Left lung (tissue), 14 donors: ENCODE measurements at places on chromosomes 5 and 9. TPM values are rescaled to one million over a fixed set of nuclear protein-coding genes. Genes with fewer than 3 reads are reported as not detected.

DNA sequence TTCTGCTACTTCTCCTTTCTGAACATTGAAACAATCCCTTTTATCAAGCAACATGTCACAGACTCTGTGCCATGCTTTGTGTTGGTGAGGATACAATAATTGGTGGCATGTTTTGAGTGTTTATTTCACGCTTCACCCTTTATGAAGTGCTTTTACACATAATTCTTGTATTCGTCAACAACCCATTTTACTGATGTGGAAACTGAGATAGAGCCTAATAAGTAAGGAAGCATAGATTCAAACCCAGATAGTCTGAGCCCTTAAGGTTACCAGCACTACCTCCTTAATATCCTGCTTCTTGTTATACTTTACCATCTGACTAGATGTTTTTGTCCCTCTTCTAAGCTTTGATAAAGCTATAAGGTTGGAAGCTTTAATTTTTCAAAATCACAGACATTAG is 49.3 kb upstream of the TTC23L start:
- no peak for DNase-seq

- no peak for DNase-seq
Measured at GRCh38 chr9:72579190-72579589, 57.8 kb downstream of the TMC1 start.

DNA sequence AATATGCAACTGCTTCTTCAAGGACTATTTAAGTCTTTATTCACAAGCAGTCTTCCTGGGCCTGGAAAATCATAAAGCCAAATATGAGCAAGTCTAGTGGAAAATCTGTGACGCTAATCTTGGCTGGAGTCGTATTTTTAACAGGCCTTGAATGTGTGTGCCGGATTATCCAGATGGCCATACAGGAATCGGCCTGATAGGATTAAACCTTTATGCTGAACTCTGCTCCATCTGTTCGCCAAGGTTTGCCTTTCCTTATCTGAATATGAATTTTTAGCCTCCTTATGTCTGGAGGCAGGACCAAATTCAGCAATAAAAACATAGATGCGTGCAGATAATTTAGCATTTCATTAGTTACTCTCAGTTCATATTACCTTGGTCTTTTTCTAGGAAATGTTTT is 294.5 kb downstream of the EBF1 start:
- no peak for DNase-seq

- no peak for DNase-seq
Measured at GRCh38 chr5:172104801-172105701, 83.0 kb downstream of the STK10 start.

- DNase-seq, result no peak
Measured at GRCh38 chr9:89774858-89775370, 170.1 kb downstream of the GADD45G start.

GRCh38 chr5:88606626-88607025 is 276.4 kb downstream of the MEF2C start:
- no peak for DNase-seq

DNA sequence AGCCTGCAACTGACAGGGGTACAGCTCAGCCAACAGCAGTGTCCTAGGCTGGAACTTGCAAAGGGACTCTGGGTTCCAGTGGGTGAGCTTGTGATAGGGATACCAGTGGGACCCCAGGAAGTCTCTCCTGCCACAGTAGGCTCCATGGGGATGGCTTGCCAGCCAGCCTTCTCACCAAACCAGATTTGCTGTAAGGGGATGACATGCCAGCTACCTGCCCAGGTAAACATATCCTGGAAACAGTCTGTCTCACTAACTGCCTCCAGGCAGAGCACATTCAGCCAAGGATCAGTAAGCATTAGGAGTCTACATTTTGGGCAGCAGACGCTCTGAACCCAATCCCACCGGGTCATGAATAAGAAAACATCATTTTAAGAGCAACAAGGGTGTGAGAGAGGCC is 49.9 kb downstream of the SIL1 start:
- no peak for DNase-seq

GRCh38 chr9:108559432-108559831 is 296.4 kb downstream of the ACTL7B start:
- no peak for DNase-seq

- no peak for DNase-seq
Measured at GRCh38 chr5:39485079-39485478, 60.3 kb upstream of the DAB2 start.

- no peak for DNase-seq
Measured at GRCh38 chr9:113125386-113126035, 25.3 kb upstream of the SLC31A2 start.

DNA sequence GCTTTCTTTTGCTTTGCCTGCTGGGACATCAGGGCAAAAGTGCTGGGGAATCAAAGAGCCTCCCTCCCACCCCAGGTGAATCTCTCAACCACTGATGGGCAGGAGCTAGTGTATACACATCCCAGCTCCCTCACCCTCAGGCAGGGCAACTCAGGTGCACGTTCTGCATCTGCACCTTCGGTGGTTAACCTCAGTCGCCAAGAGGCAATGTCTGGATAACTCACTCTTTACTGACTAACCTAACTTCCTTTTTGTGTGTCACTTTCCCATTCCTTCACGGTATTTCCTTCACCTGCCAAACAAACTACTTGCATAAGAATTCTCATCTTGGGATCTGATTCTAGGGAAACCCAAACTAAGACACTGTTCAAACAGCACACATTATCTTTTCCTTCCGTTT is 26.3 kb downstream of the CNTFR start:
- no peak for DNase-seq

- peak; percentile 69 for DNase-seq
Measured at GRCh38 chr5:151115272-151115905, 34.6 kb upstream of the TNIP1 start.

GRCh38 chr9:127182901-127183746 is 60.7 kb upstream of the ANGPTL2 start:
- no peak for DNase-seq

DNA sequence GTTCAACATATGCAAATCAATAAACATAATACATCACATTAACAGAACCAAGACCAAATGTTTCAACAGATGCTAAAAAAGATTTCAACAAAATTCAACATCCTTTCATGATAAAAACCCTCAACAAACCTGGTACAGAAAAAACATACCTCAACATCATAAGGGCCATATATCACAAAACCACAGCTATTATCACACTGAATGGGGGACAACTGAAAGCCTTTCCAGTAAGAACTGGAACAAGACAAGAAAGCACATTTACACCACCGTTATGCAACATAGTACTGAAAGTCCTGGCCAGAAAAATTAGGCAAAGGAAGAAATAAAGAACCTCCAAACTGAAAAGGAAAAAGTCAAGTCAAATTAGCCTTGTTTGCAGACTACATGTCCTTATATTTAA is 93.6 kb downstream of the DTWD2 start:
- DNase-seq, result no peak

DNA sequence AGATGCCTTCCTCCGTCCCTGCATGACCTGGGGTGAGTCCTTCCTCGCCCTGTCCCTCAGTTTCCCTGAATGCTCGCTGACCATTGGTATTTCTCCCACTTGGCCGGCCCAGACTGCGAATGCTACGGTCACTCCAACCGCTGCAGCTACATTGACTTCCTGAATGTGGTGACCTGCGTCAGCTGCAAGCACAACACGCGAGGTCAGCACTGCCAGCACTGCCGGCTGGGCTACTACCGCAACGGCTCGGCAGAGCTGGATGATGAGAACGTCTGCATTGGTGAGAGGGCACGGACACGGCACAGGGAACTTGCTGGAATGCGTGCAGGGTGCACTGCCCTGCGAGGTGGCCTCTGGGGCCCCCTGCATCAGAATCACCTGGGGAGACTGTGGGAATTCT is 77.1 kb downstream of the NTNG2 start:
- DNase-seq, result no peak

- no peak for DNase-seq
Measured at GRCh38 chr5:25150819-25151218, 506.0 kb upstream of the CDH10 start.

DNA sequence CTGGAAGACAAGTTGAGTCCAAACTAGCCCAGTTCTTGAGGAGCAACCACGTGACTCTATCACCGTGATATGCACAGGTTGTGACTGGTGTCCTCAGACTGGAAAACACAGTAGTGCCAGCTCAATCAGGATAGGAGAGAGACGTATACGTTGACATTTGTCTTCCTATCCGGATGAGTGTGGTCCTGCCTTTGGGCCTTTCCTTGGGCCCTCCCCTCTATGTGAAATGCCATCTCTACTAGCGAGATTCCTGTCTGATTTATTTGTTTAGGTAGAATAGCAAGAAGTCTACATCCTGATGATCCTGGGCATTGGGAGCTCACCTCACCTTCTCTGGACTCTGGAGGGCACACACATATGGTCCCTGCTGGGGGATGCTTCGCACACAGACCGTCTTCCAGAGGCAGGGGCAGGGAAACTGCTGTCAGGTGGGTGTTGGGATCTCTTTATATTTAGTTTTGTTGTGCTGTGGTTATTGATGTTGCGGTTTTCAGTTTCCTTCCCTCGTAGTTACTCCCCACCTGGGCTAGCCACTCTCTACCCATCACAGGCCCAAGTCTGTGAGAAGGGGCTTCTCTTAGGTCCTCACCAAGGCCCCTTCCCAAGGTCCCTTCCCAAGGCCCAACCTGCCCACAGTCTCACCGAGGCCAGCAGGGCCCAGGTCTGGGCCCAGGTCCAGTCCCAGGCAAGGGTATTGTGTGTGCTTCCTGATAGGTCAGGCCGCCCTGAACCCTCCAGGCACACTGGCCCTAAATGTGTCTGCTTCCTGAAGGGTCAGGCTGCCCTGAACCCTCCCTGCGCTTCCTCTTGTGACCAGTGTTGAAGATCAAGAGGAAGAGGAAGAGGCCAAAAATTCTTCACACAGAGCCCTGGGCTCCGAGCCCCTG is 19.0 kb upstream of the SPINK4 start:
- DNase-seq, result no peak

DNA sequence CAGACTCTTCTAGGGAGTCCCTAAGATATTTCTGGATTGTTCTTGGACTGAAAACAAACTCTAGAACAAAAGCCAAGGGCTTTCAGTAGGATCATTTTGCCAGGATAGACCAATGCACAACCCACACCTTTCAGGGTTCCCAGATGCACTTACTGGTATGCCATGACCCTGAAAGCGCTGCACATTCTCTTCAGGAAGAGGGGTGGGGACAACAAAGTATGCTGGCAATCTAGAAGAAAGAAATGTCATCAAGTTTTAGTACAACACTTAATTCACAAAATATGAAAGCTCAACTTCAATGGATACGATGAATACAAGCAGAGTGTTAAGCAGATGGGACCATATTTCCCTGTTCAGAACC is 57.2 kb downstream of the MTMR12 start:
- no peak for DNase-seq

DNA sequence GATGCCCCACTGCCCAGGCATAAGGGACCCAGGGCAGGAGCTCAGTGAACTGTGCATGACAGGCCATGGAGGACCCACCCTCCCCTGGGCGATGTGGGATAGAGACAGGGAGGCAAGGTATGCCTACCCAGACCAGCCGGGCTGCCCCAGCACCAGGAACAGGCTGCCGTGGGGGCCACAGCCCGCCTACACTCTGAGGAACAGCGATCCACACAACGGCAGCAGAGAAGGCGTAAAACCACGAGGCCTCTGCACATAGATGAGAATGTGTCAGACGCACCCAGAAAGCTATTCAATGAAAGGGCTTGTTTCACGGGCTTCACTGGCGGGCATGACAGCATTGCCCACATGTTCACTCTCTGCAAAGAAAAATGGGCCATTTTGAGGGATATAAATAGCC is 49.5 kb downstream of the SEMA4D start:
- no peak for DNase-seq

DNA sequence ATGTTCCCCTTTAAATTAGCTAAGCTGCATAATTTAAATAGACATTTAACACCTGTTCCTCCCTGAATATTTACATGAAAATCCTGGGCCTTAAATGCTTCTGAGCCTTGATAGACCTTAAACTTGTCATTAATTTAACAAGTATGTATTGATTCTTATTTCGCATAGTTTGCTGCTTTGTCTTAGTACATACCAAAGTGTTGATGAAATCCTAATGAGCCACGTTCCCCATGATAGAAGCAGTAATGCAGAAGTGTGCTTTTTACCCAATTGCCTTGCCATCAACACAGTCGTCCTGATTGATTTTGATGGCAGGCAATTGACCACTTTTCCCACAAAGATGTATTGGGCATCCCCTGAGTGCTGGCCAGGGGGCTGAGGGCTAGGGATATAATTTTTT is 213.5 kb downstream of the SGCD start:
- no peak for DNase-seq

DNA sequence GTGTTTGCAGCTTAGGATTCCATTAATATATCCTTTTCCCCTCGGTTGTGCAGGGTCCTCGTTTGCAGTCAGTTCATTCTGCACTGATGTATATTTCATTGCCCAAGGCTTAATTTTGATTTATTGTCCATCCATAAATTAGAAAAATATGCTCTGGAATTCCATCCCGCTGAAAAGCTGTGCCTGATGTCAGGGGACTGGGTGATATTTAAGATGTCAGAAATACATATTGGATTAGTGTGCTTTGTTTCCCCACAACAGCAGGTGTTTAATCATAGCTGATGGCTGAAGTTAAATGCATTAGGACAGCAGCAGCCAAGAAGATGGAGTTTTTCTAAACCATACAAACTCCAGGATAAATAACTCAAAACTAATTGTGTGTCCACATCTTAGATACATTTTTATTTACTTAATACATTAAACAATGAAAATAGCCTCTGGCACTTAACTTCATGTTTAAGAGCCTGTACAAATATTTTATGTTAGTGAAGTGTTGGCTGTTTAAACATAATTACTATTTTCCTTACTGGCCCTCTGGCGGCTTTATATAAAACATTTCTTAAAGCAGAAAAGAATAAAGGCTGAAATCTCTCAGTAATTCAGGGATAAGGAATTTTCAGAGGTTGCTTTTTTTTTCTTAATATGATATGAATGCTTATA is 170.4 kb upstream of the TBCA start:
- no peak for DNase-seq

DNA sequence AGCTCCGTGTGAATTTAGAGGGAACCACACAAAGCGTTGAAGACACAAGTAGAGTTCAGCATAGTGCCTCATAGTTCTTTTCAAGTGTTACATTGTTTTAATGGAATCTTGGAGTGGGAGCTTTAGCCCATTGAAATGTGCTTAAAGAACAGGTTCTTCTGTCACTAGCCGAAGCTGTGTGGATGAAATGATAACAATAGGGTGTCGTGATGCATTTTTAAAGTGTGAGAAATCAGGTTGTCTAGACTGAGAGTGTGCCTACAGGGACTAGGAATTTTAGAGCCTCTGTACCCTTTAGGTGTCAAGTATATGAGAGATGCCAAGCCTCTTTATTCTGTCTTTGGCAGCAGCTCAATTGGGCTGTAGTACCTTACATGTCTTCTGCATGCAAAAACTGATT is 83.0 kb downstream of the NDUFS4 start:
- DNase-seq, result no peak

- DNase-seq, result no peak
Measured at GRCh38 chr5:128234928-128235641, 151.5 kb downstream of the SLC12A2 start.

- DNase-seq, result no peak
Measured at GRCh38 chr5:80962630-80963520, 2.7 kb downstream of the RASGRF2 start.

- no peak for DNase-seq
Measured at GRCh38 chr5:61575103-61575502, 243.0 kb downstream of the ZSWIM6 start.

- DNase-seq, result no peak
Measured at GRCh38 chr9:116100711-116101121, 52.9 kb upstream of the PAPPA start.

Gene KIF12
- polyA plus RNA-seq, result 46.6 TPM

Gene CHSY3
- 7.5 TPM for polyA plus RNA-seq

Gene ST8SIA4
- polyA plus RNA-seq, result 11.7 TPM

Gene GFPT2
- polyA plus RNA-seq, result 5.2 TPM
